LNCaP clone FGC (cell line): ENCODE measurements at places on chromosomes 7 and 10.

DNA sequence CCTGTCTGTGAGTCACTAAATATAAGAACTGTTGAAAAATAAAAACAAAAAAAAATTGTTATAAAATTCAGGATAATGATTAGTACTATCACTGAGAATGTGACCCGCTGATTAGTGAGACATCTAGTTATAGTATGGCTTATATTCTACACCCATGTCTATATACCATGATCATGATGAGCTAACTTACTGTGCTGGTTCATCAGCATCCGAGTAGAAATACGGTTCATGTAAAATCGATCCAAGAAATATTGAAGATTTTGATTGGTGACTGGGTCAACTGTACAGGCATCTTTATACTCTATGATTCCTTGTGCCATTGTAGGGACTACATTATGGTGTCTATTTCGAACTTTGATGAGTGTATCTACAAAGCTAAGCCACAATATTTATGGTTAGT lies 3.7 kb downstream of the PDK4 start:
- DNase-seq: no peak

DNA sequence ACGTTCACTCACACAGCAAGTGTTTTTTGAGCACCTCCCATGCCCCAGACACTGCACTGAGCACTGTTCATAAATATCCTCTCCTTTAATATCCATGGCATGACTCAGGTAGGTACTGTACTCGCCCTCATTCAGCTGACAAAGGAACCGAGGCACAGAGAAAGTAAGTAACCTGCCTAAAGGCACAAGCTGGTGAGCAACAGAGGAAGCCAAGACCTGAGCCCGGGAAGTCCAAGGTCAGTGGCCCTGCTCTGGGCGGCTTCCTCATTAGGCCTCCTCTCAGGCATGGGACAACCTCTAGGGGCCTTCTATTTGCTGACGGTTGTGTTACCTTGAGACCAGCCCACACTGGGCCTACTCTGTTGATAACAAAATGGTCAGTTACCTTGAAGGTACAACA lies 45.1 kb upstream of the EZH2 start:
- no peak for DNase-seq

DNA sequence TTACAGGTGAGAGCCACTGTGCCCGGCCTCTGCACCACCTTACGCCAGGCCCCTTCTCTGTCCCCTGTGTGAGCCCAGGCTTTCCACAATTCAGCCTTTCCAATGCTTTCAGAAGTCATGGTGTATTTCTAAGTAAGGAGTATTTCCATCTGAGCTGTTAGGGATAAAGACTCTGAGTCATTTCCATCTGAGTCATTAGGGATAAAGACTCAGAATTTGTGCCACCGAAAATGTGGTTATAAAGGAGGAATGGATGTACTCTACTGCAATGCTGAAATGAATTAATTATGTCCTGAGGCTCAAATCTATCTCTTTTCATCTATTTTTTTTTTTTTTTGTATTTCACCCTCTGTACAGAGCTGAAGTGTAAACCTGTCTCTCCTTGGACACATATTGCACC lies 84.0 kb downstream of the GATA3 start:
- no peak for DNase-seq

GRCh38 chr7:17126413-17127268 lies 171.8 kb upstream of the AHR start:
- no peak for DNase-seq

DNA sequence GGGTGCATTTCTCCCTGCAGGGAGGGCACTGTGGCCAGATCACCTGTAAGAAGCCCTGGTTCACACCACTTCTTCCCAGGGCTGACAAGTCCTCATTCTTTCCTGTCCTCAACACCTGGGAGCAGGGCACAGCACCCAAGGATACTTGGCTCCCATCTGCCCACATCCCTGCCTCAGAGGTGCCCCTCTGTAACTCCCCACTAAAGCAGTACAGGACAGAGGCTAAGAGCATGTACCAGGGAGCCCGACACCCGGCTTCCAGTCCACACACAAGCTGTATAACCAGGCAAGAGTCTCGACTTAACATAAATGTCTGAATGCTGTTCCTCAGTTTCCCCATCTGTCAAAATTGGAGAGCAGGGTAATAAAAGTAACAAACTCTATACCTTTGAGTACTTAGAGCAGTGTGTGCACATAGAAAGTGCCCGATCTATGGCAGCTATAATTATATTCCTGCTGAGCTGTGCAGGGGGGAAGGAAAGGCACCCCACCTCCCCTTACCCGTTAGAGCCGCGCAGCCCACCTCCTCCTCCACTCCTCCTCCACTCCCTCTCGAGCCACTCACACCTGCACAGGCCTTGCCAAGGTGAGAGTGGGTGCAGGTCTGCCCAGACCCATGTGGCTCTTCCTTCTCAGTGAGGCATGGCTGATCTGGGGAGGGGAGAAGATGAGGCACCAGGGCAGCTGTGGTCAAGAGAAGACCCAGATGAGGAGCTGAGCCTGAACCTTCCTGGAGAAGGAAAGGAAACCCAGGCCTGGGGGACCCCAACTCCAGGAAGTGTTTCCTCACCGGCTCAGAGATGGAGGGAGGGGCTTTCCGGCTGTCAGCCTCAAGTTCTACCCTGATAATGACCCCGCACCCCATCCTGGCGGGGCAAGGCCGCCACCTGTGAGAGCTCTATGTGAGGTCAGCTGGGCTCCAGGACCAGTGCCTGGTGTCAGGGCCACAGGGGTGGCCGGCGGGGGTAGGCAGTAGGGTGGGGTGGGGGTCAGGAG lies 22.6 kb downstream of the PODXL start:
- no peak for DNase-seq

- DNase-seq: no peak
These were observed 51.7 kb upstream of the NEBL start for GRCh38 chr10:20948686-20949327.

DNA sequence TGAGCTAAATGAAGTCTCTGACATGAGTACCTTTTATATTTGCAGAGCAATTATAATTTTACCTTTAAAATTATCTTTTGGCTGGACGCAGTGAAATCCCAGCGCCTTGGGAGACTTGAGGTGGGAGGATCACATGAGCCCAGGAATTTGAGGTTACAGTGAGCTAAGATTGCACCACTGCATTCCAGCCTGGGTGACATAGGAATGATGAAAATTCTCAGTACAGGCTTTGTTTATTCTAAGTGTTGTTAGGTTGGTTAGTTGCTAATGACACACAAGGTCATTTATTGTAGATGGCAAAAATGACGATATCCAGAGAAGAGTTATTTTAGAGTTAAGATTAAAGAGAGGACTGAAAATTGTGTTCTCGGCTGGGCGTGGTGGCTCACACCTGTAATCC lies 87.6 kb downstream of the XRCC2 start:
- no peak for DNase-seq

DNA sequence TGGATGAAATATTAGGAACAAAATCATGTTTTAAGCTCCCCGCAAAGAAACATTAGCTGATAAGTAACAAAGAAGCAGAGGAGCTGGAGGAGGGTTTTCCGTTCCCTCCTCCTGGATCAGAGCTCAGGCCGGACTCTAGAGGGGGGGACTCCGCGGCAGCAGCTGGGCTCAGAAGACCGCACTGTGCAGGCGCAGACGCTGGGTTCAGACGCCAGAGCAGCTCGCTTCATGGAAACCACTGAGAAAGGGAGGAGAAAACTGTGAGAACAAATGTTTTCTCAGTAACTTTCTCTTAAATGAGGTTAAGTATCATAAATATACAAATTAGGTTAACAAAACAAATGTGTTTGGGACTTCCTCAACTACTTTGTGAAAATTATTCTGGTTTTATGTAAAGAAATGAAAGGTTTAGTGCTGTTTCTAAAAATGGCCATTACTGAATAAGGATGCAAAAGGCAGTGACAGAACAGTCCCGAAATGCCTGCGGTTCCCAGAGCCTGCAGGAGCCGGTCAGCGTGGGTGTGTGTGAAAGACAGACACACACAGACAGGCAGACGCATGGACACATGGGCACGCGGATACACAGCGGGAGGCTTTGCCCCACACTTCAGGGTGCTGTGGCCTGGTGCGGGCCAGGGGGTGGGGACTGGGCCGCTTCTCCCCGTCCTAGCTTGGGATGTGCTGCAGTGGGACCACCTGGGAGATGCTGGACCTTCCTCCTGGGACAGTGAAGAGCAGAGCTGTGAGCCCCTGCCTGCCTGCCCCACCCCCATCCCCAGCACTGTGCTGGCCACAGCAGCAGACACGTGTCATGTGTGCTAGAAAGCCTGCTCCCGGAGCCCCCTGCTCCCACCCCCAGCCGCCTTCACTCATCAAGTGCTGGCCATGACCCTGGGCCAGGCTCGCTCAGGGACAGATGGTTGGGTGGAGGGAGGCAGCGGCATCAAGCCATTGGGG lies 20.3 kb upstream of the ADGRA1 start:
- DNase-seq: no peak

DNA sequence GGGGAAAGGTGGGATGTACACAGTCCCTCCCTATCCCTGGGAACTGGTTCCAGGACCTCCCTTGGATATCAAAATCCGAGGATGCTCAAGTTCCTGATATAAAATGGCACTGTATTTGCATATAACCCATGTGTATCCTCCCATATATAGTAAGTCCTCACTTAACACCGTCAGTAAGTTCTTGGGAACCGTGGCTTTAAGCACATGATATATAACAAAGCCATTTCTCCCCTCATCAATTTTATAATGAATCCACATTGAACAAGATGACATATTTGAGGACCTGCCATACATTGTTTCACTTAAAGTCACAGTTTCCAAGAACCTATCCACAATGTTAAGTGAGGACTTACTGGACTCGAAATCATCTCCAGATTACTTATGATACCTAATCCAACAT lies 5.4 kb downstream of the CRYGN start:
- DNase-seq: no peak

- no peak for DNase-seq
These were observed 217.8 kb downstream of the STK31 start for GRCh38 chr7:23927709-23928417.

DNA sequence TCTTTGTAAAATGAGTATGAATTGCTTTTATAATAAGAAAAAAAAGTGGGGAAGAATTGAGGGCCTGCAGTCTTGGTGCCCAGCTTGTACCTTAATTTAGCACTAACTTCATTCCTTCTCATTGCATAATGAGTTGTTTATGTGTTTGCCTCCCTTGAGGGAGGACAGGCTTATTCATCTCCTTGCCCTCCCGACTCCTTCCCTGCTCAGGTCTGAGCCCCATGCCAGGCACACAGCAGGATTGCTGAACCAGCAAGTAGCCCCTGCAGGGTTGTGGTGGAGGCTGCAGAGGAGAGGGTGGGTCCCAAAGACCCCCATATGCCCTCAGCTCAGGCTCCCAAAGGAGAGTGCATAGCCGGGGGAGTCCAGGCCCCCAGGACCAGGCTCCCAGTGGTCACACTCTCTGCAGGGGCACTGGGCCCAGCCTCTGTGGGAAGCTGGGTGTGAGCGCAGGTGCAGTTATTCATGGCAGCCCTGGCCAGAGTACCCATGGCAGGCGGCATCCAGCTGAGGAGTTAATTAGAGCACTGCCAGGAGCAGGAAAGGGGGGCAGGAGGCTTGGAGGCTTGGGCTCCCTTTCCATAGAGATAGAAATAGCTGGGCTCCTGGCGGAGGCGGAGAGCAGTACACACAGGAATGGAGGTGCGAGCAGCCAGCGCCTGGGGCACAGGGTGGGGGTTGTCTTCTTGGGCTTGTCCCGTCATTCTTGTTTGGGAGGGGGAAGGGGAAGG lies 28.2 kb upstream of the GOLGA7B start:
- DNase-seq: no peak

GRCh38 chr10:2303169-2303568 lies 565.8 kb upstream of the ADARB2 start:
- DNase-seq: no peak

DNA sequence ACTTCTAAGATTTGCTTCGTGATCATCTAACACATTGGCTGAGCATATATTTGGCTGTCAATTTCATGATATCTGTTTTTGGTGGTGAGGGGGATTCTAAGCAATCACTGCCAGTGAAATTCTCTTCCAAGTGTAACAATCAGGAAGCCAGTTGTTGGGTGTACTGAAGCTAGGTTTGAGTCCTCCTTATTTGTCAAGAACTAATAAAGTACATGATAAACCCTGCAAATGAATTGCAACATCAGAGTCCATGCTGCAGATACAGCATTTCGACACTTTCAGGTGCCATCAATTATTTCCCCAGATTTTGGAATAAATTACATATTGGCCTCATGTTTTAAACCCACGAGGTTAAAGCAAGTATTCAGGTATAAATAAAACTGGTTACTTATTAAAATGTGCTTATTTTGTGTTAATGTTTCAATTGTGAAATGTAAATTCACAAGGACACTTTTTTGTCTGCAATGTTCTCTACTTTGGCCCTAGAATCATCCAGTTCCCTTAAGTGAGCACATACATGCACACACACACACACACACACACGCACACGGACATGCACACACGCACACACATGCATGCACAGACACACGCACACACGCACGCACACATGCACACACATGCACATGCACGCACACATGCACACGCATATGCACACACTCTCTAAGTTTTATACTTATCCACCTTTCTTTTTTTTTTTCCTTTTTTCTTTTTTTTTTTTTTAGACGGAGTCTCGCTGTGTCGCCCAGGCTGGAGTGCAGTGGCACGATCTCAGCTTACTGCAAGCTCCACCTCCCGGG lies 510.2 kb upstream of the KLF6 start:
- DNase-seq: no peak

DNA sequence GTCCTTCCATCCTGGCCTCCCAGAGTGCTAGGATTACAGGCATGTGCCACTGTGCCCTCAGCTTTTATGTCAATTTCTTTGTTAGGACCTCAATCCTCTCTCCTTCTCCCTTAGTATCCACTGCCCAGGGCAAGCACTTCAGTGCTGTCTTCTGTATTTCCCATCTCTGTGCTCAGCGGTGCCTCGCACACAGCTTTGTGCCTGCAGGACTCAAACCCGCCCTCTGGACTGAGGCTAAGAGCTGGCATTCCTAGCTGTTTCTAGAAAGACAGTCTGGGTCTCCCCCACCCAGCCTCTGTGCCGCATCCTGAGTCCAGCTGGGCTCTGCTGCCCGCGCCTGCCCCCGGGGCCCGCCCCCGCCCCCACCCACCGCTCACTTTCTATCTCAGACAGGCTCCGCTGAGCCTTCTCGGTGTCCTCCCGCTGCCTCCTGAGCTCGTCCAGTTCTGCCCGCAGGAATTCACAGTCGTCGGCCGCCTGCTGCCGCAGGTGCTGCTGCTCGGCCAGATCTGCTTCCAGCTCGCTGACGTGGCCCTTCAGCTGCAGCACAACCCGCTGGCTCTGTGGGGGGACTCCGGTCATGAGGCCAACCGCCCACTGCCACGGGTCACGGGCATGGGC lies 67.3 kb downstream of the SPDYE5 start:
- no peak for DNase-seq

DNA sequence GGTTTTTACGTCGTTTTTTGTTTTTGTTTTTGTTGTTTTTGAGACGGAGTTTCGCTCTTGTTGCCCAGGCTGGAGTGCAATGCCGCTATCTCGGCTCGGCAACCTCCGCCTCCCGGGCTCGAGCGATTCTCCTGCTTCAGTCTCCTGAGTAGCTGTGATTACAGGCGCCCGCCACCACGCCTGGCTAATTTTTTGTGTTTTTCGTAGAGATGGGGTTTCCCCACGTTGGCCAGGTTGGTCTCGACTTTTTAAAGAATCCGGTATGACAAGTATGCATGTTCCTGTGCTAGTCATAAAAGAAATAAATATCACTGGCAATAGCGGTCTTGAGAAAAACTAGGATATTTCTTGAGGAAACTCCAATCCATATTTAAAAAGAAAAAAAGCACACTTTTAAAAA lies 2.7 kb upstream of the ARL4A start:
- no peak for DNase-seq

GRCh38 chr7:42471573-42472174 lies 234.7 kb upstream of the GLI3 start:
- no peak for DNase-seq

GRCh38 chr10:63430999-63431356 lies 34.8 kb downstream of the JMJD1C start:
- DNase-seq: no peak
